ENCODE measurements at places on chromosomes 16 and 17.

- DNase-seq, result peak; percentile 82
These were observed 144.0 kb upstream of the CHMP6 start for GRCh38 chr17:80847496-80848230.

GRCh38 chr16:79843145-79843544 lies 242.6 kb upstream of the MAF start:
- DNase-seq, result no peak

GRCh38 chr17:31854672-31855071 lies 4.4 kb downstream of the COPRS start:
- DNase-seq, result no peak

GRCh38 chr16:66713076-66713475 lies 16.5 kb upstream of the CMTM4 start:
- DNase-seq, result no peak

- no peak for DNase-seq
These were observed 30.2 kb downstream of the ABCC3 start for GRCh38 chr17:50664788-50665458.

GRCh38 chr16:3188925-3189825 lies 1.2 kb downstream of the OR1F1 start:
- peak; percentile 93 for DNase-seq

- no peak for DNase-seq
These were observed 85.1 kb downstream of the WWOX start for GRCh38 chr16:78184238-78185183.
